Nephron progenitor cell (in vitro differentiated cells): ENCODE measurements at places on chromosomes 12 and 14.

- no peak for DNase-seq
These were observed 24.9 kb upstream of the SLC7A8 start for GRCh38 chr14:23208324-23208723.

GRCh38 chr14:65252482-65253255 lies 150.4 kb upstream of the MAX start:
- DNase-seq: no peak

GRCh38 chr14:68124979-68125731 lies 305.6 kb downstream of the RAD51B start:
- no peak for DNase-seq

DNA sequence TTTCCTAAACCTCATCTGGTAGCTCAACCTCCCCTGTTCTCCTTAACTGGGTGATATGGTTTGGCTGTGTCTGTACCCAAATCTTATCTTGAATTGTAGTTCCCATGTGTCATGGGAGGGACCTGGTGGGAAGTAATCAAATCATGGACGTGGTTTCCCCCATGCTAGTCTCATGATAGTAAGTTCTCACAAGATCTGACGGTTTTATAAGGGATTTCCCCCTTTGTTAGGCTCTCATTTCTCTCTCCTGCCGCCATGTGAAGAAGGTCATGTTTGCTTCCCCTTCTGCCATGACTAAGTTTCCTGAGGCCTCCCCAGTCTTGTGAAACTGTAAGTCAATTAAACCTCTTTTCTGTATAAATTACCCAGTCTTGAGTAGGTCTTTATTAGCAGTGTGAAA lies 19.5 kb downstream of the COX16 start:
- DNase-seq: no peak

- peak; percentile 57 for DNase-seq
These were observed 1.4 kb downstream of the HMGA2 start for GRCh38 chr12:65825507-65826352.

GRCh38 chr12:11174022-11174421 lies 3.0 kb downstream of the SMIM10L1 start:
- DNase-seq: no peak

DNA sequence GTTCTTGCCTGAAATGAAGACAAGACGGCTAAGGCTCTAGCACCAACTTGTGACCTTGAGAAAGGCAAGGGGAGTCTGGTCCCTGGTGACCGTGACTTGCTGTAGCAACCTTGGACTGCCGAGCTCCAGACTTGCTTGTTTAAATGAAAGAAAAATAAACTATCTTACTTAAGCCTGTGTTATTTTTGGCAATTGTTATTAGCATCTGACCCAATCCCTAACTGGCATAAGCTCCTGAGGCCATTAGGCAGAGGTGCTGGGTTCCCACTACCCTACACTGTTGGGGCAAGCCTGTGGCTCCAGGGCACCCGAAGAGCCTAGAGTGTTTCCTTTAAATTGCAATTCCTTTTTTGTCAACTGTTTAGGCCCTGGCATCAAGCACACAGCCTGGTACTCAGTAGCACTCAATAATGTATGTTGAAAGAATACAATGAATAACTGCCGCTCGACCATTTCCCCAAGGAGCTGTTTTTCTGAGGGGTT lies 106.9 kb upstream of the HIF1A start:
- no peak for DNase-seq

DNA sequence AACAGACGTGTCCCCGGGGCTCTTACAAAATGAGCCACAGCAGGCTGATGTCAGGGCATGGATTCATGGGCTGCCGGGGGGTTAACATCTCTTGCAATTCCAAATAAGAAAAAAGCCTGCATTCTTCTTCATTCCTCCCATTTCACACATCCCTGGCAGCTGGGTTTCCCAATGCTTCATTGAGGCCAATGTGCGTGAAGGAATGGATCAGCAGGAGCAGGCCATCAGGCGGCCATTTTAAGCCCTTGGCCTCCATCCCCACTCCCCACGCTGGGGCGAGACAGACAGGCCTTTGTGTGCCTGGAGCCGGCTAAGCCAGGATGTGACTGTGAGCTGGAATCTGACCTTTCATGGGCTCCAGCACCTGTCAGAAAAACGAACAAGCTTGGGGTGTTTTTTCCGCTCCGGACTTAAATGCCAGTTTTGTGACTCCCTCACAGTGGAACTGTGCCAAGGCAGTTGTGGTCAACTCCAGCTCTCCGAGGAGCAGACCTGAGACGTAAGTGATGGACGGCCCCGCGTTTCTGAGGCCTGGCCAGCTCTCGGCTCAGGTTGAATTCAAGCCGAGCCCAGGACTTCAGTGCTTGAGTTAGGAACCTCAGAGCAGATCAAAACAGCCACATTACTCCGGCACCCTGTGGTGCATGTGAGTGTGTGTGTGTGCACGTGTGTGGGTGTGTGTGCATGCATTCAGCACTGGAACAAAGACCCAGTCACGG lies 133.1 kb downstream of the TMEM30B start:
- no peak for DNase-seq

GRCh38 chr12:20501958-20502357 lies 133.6 kb downstream of the PDE3A start:
- no peak for DNase-seq

DNA sequence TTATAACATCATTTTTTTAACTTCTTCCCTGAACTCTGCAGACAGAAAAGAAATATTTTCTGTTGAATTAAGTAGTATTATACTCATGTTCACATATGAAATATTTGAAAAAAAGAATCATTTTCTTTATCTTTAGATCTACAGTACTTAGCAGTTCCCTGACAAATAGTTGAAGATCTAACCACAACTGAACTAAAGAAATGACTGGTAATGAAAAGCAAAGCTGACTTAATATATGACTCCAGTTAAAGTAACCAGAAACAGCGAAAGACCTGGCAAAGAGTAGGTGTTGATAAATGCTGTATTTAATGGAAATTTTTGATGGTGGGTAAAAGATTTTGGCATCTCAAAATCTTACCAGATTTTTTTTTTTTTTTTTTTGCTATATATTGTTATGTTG lies 207.1 kb upstream of the SLC16A7 start:
- DNase-seq: no peak

- no peak for DNase-seq
These were observed 35.5 kb downstream of the ANO2 start for GRCh38 chr12:5909560-5909959.
